ENCODE measurements at places on chromosomes 12 and 14. TPM values are rescaled to one million over a fixed set of nuclear protein-coding genes. Genes with fewer than 3 reads are reported as not detected.

ACOT6 gene
- total RNA-seq, result not detected

GRCh38 chr12:45191239-45191638 lies 24.7 kb upstream of the ANO6 start:
- no peak for DNase-seq

GRCh38 chr12:94100211-94100627 lies 48.2 kb upstream of the PLXNC1 start:
- DNase-seq, result peak; percentile 66

TPH2 gene
- total RNA-seq, result not detected

DNA sequence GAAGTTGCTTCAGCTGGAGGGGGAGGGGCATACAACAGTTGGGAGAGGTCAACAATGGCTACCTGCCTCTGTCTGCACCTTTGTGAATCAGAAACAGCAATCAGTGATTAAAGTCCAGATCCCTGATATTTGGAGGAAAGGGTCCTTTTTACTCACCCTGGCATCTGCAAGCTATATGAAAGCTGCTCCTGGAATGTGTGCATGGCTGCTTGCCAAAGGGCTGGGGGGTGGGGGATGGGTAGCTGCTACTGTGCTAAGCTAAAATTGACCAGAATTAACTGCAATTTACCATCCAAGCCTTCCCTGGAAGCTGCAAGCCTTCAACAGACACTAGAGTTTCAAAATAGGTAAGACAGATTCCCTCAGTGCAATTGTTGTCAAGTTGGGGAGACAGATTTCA lies 13.5 kb upstream of the GTF2A1 start:
- no peak for DNase-seq

- DNase-seq, result no peak
Measured at GRCh38 chr12:26287671-26288381, 92.5 kb downstream of the SSPN start.

GRCh38 chr12:24268663-24269186 lies 319.3 kb upstream of the SOX5 start:
- DNase-seq, result no peak

DNA sequence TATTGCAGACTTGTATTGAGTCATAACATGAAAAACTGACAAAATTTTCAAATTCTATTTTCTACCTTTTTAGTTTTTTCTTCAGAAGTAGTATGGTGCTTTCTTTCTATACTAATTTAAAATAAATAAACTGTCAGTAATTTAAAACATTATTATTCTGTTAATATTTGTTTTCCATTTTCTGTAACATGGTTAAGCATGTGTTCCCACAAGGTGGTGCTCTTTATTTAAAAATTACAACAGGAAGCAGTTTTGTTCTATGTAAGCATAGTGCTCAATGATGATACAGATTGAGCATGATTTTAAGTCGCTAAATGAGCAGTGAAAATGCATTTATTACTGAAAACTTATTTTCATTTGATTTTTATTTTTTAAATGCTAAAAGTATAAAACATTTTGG lies 114.6 kb downstream of the PPFIA2 start:
- DNase-seq, result no peak

GRCh38 chr14:95133282-95133681 lies 24.0 kb downstream of the DICER1 start:
- no peak for DNase-seq

RASSF8 gene
- total RNA-seq, result 0.29 TPM

IPO8 gene
- total RNA-seq, result 41.3 TPM

GLIPR1L1 gene
- total RNA-seq, result not detected

DNA sequence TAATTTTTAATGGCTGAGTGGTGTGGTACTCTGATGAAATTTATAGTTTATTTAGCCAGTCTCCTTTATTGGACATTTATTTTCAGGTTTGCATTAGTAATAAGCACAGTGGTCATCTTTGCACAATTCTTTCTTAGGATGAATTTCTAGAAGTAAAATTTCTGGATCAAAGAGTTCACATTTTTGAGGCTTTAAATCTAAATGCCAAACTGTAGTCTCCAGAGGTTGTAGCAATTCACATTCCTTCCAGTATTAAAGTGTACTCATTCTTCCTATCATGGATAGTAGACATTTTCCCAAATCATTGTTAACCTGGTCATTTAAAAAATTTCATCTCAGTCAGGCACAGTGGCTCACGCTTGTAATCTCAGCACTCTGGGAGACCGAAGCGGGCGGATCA lies 24.8 kb downstream of the SLC39A9 start:
- no peak for DNase-seq

GRCh38 chr12:52815676-52816588 lies 2.0 kb upstream of the KRT4 start:
- DNase-seq, result no peak

- DNase-seq, result no peak
Measured at GRCh38 chr12:23472329-23472971, 477.0 kb downstream of the SOX5 start.

RERGL gene
- total RNA-seq, result not detected

- no peak for DNase-seq
Measured at GRCh38 chr14:31167032-31167431, 40.6 kb downstream of the HECTD1 start.

- DNase-seq, result peak; percentile 29
Measured at GRCh38 chr12:123264642-123265041, 7.0 kb downstream of the CDK2AP1 start.

- no peak for DNase-seq
Measured at GRCh38 chr12:68325966-68326365, 6.2 kb downstream of the MDM1 start.

CCDC85C gene
- 10.7 TPM for total RNA-seq

Measured in activated CD4-positive, alpha-beta memory T cell treated with anti-CD3 and anti-CD28 coated beads for 36 hours (primary cell).